Activated CD4-positive, alpha-beta T cell treated with anti-CD3 and anti-CD28 coated beads, Interleukin-2, amount 50 U/mL, for 48 hours (primary cell): ENCODE measurements at places on chromosomes 1 and 21.

DNA sequence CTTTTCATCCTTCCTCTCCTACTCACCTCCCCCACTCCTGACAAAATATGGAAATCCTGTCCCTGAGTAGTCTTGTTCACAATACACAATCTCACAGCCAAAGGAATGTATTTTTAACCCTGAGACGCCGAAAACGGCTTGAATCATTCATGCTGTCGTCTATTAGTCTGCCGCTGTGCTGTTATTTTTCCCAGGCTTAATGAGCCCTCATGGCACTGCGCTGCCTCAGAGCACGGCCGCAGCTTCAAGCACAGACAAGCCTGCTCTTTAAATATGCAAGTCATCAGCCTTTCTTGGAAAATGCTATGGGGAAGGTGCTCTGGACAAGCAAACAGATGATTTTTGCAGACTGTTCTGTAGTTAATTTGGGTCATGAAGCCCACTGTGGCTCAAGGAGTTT lies 302.7 kb downstream of the DISC1 start:
- no peak for DNase-seq

DNA sequence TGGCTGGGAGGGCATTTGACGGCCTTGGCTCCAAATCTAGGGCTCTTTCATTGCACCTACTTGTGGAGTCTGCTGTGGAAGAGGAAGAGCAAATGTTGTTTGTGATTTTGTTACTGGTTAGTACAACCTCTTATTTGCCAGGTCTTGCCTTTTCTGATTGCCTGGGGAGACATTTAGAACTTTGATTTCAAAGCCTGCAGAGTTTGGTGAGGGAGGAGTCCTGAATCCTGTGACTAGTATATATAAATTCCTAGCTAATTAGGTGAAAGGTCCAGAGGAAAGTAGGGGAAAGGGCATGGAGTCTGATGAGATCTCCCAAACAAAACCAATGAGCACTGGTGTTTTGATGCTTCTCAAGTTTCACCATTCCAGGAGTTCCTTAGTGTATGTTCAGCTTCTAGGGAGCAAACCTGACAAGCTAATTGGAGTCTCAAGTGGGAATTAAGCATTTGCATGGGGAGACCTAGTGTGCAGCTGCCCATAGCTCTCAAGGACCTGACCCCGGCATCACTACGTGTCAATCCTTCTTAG lies 5.1 kb upstream of the HMGCS2 start:
- DNase-seq, result no peak

- no peak for DNase-seq
These were observed 62.7 kb upstream of the MROH9 start for GRCh38 chr1:170872663-170873062.

DNA sequence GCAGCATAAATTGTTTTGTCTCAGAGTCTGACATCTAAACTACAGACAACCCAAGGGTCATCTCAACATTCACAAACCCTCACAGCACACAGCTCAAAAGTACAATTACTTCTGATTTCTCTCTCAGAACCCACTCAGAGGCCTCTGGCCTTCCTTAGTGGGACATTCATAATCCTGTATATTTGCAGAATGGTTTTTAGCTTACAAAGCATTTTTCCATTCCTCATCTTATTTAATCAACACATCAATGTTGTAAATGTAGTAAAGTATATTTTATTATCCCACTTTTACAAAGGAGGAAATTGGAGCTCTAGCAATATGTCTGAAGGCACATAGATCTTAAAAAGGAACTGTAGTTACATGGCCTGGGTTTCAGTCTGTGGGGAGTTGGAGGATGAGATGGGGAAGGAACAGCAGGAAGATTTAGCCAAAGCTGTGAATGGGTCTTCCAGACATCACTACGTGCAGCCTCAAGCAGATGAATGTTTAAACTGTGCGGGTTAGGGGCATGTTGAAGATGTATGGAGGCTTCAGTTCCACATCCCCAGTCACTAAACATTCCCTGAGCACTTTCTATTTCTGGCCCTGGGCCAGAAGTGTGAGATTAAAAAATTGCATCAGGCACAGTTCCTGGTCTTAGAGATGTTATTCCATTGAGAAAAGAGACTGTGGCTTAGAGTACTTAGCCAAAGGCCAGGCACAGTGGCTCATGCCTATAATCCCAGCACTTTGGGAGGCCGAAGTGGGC lies 13.3 kb downstream of the AKNAD1 start:
- no peak for DNase-seq

DNA sequence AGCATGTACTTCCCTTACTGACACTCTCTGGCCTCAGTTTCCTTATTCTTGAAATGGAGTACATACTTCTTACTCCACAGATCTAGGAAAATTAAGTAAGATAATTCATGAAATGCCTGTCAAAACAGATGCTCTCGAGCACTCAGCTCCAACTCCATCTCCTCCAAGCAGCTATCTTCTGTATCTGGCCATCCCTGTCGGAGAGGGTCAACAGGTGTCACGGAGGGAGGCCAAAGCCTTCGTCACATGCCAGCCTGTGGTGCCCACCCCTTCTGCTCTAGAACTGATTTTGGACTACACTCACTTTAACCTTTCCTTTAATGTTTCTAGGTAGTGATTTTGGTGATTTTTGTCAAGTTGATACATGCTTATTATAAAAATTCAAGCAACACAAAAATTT lies 18.8 kb upstream of the PKP1 start:
- no peak for DNase-seq

- no peak for DNase-seq
These were observed 703.1 kb downstream of the ADGRL2 start for GRCh38 chr1:82503822-82504221.

- peak; percentile 34 for DNase-seq
These were observed at the start of gene PTGFRN for GRCh38 chr1:116909512-116910378. TSS of gene PTGFRN (plus strand) at chr1:116909916. CDS start at chr1:116910204, 288 bp downstream.

GRCh38 chr1:56453016-56453415 lies 126.3 kb downstream of the PLPP3 start:
- DNase-seq, result no peak

DNA sequence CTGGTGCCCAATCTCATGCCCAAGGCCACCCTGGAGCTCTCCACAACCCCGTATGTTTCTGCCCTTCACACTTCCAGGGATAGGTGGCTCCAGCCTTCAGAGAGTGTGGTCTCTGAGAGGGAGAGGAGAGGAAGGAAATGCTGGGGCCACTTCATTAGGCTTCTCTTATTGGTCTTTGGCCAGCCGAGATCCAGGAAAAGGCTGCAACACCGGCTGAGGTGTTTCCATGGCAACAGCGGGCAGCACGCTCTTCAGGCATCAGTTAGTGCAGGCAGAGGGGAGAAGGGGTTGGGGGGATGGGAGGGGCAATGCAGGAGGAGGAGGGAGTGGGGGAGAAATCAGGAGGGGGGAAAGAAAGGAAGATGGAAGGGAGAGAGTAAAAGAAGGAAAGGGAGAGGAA lies 275.1 kb upstream of the GJB5 start:
- no peak for DNase-seq

DNA sequence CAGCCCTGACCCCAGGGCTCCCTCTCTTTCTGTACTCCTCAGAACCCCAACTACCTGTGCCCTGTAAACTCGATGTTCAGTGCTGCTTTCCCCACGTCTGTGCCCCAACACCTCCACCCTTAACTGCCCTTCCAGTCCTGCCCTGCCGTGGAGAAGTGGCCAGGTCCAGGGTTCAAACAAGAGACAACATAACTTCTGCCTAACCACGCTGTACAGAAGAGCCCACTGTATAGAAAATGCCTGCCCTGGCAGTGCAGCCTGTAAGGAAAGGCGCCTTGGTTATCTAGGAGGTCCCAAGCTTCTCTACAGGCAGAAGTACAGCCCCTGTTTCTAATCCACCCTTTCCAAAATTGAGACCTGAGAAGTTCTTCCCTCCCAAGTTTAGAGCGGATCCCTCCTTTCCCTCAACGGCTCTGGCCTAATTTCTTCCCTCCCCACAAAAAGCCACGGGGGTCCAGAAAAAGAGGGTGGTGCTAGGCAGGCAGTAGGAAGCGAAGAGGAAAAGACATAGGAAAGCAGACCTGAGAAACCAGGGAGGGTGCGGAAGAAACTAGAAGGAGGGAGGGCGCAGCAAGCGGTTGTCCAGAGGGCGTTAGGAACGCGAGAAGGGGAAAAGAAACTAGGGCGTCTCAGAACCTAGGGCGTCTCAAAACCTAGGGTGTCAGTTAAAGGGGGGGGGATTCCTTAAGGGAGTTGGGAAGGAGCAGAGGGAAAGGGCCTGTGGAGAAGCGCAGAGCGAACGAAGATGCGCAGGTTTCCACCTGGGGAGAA lies 3.2 kb downstream of the DMRTA2 start:
- DNase-seq, result no peak

DNA sequence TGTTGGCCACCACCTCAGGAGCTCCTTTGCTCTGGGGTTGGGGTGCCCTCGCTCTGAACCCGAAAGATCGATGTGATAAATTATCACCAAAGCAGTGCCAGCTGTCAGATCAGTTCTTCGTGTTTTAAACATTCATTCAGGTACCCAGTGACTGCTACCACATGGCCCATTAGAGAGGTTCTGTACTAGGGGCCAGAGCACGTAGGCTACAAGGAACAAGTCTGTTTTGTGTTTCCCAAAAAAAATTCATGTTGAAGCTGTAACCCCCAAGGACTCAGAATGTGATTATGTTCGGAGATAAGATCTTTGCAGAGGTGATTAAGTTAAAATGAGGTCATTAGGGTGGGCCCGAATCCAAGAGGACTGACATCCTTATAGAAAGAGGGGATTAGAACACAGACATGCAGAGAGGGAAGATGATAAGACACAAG lies 526.9 kb downstream of the NPHP4 start:
- no peak for DNase-seq

DNA sequence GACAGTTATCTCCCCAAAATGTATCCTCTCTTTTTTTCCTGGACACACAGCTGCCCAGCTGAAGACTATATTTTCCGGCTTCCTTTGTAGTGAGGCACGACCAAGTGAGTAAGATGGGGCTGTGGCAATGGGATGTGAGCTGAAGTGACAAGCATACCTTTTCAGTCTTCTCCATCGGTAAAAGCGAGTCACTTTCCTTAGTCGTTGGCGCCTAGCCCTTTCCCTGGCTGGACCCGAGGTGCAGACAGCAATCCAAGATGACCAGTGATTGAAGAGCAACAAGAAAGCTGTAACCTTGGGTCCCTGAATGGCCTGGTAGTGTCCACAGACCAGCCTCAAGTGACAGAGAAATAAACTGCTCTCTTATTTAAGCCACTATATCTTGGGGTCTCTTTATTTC lies 155.2 kb downstream of the NR5A2 start:
- DNase-seq, result no peak

GRCh38 chr1:152110365-152110859 lies 4.8 kb downstream of the TCHH start:
- peak; percentile 48 for DNase-seq

GRCh38 chr1:12475530-12475934 lies 142.5 kb downstream of the DHRS3 start:
- no peak for DNase-seq

DNA sequence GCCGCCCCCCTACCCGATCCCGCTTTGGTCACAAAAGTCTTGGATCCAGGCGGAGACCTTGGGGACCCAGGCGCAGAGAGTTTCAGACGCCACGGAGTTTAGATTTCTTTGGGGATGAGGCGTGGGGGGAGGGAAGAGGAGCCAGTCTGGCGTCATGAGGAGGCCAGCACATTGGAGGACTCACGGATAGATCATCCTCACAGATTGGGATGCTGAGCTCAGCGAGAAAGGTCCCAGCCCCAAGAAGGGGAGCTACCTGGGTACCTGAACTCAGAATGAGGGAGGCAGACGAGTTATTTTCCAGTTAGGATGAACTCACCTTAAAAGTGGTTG lies 393 bp downstream of the ELAPOR1 start:
- DNase-seq, result peak; percentile 35

- DNase-seq, result no peak
These were observed 225.7 kb downstream of the GREM2 start for GRCh38 chr1:240385985-240386978.

DNA sequence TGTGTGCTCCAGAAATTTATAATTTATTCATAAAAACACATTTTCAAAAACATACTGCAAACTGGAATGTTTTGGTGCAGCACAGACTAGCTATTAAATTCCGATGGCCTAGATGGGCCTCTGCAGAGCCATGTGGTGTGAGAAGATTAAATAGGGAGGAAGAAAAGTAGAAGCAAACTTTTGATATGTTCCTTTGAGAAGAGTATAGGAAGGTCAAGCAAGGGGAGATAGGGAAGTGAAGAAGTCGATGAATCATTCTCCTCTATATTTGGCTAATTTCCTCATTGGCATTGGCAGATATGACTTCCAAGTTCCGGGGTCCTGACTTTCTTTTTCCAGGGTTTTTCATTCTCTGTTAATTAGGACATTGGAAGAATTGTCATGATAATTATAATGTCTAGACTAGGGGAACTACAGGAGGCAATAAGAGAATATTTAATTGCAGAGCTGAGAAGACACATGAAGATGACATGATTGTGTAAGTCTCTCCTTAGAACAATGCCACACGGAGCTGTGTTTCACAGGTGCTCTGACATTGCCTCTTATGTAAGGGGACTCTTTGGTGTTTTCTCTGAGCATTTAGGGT lies 19.3 kb upstream of the ZNF326 start:
- DNase-seq, result no peak

DNA sequence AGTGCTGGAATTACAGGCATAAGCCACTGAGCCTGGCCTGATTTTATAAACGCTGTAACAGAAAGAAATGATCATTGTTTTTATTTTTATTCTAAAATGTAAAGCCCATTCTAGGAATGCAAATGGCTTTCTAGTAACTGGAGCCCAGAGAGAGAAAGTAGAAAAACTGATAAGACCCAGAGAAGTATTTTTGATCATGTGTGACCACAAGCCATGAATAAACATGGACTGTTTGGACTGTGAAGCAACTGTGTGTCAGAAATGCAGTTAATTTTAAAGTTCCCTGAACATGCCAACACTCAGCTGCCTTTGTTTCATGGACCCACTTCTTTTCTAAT lies 39.7 kb downstream of the EIF2B3 start:
- no peak for DNase-seq

GRCh38 chr1:214923278-214923915 lies 159.1 kb upstream of the KCNK2 start:
- DNase-seq, result no peak

DNA sequence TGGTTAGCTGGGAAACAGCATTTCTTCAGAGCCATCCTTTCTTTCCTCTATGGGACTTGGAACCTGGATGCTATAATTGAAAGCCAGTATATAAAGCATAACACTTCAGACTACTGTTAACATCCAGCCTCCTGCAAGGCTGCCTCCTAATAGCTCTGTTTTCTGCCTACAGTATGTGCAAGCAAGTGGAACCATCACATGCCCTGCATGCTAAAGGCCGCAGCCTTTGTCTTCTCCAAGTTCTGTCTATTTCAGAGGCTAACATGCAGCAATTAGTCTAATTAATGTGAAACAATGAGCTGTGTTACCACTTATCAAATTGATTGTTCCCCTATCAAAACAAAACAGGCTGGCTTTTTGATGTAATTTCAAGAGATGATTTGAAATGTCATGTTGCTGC lies 82.7 kb upstream of the ESRRG start:
- DNase-seq, result no peak
